ENCODE measurements at places on chromosomes 5 and 9.
A peak's percentile ranks its signal among the peaks of the same experiment; 100 is the strongest.

DNA sequence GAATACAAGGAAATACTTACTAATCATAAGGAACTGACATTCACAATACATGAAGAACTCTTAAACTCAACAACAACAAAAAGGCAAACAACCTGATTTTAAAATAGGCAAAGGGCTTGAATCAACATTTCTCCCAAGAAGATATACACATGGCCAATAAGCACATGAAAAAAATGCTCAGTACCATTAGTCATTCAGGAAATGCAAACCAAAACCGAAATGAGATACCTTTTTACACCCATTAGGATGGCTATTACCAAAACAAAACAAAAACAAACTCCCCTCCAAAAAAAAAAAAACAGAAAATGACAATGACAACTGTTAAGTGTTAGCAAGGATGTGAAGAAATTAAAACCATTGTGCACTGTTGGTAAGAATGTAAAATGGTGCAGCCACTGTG is 104.1 kb upstream of the ZNF462 start:
- no peak for DNase-seq

DNA sequence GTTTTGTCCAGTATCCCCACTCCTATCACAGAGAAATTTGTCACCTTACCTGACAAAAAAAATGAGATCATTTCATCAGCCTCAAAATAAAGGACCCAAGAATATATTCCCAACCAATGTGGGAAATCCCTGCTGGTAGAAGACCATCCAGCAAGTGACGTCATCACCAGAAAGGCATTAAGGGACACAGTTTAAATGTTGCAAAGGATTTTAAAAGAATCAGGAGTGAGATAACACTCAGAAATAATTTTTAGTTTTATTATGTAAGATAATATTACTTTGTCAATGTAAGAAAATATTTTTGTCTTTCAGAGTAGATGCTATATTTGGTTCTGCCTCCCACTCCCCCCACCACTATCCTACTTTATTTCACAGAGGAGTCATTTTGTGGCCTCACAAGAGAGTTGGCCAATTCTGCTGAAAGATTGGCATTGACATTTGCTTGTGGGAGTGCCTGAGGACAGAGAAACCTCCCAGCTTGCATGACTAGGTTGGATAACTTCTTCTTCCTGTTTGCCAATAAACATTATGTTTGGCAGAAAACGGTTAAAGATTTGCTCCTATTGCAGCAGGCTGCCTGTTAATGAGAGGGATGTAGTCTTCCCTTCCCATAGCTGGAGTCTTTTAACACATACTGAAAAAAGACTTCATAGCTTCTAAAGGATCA is 288.6 kb upstream of the DAB2 start:
- no peak for DNase-seq

DNA sequence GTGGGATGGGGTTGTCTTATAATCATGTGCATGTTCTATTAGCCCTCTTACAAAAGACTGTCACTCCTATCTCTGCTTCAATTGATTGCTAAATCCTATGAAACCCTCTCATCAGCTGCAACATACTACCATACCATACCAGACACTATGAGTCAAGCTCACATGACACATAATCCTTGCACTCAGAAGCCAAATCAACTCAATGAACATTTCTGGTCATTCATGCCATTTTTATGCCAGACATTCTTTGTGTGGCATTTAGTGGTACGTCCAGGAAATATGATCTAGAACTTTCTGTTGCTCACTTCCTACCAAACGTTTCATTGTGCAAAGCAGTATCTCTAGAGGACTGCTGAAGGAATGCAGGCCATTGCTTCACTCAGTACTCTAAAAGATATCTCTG is 159.2 kb upstream of the GNA14 start:
- peak; percentile 66 for DNase-seq

DNA sequence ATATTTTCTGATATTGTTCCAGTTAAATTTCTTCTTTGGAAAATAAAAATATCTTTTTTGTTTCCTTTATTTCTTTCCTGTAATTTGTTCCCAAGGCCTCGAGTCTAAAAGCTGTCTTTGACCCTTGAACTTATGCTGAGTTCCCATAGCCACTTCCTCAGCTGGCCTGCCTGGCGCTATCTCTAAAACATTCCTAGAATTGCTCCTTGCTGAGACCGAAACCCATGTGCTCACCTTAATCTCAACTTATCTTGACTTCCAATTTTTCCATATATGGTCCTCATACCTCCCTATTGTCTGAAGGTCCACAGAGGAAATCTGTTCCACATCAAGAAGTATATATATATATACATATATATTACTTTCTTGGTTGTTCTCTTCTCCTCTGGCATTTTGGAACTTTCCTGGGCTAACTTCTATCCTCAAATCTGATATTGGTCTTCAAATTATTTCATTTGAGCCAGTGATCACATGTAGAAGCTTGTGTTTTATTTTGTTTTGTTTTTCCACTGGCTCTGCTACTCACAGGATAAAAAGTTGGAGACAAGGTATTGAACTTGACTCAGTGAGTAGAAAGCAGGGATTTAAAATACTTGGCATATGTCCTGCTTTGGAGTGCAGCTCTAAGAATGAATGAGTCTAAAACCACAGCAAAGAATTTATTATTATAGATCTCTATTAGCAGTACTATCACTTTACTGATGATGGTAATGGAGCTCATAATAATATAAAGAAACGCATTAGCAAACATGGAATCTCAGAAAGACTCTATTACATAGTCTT is 45.2 kb downstream of the ENC1 start:
- DNase-seq = peak; percentile 70

GRCh38 chr9:115671963-115672305 is 481.7 kb upstream of the PAPPA start:
- DNase-seq = no peak

DNA sequence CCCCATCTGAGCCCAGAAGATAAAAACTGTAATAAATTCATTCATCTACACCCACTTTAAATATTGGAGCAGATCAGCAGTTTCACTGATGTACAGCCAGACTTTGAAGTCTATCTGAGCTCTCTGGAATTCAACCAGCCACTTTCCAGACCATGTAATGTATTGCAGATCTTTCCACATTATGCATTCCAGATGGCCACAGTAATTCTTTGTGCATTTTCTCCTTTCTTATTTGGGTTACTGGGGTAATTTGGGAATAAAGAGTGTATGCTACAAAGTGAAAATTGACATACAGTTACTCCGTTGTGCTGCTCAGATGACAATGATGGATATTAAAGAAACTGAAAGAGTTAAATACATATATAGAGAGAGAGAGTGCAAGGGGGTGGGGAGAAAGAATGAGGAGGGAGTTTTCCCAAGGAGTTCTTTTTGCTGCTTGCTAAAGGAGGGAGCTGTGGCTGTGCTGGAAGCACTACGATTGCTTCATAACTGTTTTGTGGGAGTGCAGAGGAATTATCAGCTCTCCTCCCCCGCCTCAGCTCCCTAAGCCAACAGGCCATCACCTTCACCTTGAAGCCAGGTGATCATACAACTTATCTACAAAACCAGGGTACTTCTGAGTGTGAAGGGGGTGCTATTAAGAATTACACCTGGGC is 152.8 kb downstream of the GAS1 start:
- no peak for DNase-seq

DNA sequence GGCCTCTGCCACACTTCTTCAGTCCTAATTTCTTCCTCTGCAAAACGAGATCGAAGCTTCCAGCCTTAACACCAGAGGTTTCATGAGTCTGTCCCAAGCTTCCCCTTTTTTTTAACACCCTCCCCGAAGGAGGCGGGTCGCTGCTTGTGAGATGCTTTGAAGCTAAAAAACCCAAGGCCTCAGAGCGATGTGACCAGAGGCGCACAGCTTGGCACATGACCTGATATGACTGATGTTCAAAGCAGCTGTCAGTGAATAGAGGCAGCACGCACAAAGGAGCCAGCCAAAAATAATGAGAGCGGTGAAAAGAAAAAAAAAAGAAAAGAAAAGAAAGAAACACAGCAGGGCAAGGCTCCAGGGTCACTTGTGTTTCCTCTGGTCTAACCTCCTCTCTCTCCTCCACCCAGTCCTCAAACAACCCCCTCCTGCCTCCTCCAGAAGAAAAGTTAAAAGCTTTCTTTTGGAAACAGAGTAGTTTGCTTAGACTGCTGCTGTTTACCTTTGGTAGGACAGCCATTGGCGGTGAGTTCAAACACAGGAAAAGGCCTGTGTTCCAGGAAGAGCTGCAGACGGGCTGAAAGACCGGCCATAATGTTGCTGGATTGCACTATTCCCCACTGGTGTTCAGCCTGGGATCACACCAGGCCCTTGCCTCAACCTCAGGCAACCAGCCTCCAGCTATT is 10.9 kb upstream of the ZNF366 start:
- no peak for DNase-seq

- no peak for DNase-seq
Observed at GRCh38 chr5:107469064-107469463, 201.7 kb downstream of the EFNA5 start.

DNA sequence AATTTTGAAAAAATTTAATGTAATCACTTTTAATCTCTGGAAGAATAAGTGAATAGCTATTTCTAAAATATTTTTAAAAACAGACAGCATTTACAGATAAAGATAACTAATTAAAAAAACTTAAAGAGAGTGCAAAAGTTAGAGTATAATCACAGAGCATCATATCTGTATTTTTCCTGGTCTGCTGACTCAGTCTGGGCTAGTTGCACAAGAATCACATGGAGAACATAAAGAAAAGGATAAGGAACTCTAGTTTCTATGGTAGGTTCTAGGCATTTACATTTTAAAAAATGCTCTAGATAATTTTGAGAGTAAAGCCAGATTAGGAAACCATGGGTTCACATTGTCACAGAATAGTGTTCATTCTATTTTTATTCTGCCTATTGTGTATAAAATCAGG is 347.4 kb downstream of the PSAT1 start:
- DNase-seq = no peak

DNA sequence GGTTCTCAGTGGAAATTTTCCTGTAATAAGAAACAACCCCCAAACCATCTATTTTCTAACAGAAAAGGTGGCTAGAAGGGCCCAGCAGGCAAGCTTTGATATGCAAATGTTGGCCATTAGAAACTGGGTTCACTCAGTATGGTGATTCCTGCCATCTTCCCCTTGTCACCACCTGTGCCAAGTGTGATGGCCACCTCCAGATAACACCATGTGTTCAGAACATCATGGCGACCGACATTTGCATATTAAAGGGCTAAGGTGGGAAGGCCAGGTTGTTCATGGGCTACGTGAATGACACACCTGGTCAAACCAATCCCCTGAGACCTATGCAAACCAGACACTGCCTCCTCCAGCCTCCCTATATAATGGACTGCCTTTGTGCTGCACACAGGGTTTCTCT is 20.4 kb downstream of the FOXE1 start:
- no peak for DNase-seq

DNA sequence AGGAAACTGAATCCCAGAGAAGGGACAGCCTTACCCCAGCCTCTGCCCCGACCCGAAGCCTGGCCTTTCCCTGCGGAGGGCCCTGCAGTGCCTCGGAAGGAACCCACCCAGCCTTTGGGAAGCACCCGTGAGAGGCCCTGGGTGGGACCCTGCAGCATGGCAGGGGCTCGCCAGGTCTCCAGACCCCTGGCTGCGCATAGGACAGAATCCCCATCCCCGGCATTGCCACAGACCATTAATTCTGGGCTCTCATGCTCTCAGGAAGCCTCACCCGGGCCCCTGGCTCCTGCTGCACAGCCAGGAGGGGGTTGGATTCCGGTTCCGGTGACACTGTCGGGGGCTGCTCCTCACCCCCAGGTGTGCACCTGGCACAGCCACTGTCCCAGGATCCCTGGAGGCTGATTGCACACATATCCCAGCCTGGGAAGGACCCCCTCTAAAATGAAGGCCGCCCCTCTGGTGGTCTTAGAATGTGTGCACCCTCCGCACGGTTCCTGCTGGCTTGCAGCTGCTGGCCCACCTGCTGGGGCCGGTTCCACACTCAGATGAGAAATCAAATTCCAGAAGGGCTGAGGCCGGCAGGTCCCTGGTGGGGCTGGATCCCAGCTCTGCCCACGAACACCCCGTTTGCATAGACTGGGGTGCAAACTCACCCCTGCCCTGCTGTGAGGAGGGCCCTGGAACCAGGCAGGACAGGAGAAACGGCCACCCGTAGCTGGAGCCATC is 4.7 kb downstream of the EGFL7 start:
- no peak for DNase-seq

DNA sequence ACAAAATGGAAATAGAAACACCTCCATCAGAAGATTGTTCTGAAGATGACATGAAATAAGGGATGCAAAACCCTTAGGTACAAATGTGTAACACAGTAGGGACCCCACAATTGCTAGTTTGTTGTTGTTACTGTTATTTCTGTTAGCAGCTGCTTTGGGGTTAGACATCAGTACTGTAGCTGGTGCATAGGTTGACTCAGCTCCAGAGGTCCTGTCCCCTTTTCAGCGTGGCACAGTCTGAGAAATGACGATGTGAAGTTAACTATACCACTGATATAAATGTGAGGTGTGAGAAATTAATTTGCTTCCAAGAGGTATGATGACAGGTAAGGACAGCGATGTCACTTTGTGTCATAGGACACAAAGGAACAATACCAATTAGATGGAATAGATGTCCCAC is 384.6 kb upstream of the KLF4 start:
- no peak for DNase-seq

DNA sequence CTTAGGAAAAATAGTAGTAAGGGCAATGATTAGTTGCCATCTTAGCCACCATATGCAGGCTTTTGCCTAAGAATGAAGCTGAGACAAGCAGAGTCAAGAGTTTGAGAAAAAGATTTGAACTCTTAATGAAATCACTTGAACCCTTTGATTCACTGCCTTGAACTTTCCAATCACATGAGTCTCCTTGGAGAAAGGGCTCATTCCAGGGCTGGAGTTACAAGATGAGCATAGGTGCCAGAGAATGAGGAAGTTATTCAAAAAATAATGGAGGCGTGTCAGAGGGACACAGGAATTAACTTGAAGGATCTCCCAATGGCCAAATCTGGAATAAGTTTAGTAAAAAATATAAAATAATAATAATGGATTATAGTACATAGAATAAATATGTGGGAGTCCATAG is 35.3 kb downstream of the MAT2B start:
- peak; percentile 55 for DNase-seq

- no peak for DNase-seq
Observed at GRCh38 chr5:159641371-159642039, 274.8 kb upstream of the ADRA1B start.

GRCh38 chr5:140328036-140328764 is 18.2 kb downstream of the HBEGF start:
- DNase-seq = no peak

Measured in small intestine (tissue), 16 donors.